Iris pigment epithelial cell (primary cell): ENCODE measurements at places on chromosomes 4 and X.

- DNase-seq, result peak; percentile 22
Observed at GRCh38 chr4:2712261-2712842, 43.8 kb downstream of the TNIP2 start.

GRCh38 chrX:103329991-103330390, at the start of gene TCEAL7:
TSS of gene TCEAL7 (plus strand) at chrX:103330239. CDS start at chrX:103331404, 1,165 bp downstream.
- DNase-seq, result peak; percentile 30

DNA sequence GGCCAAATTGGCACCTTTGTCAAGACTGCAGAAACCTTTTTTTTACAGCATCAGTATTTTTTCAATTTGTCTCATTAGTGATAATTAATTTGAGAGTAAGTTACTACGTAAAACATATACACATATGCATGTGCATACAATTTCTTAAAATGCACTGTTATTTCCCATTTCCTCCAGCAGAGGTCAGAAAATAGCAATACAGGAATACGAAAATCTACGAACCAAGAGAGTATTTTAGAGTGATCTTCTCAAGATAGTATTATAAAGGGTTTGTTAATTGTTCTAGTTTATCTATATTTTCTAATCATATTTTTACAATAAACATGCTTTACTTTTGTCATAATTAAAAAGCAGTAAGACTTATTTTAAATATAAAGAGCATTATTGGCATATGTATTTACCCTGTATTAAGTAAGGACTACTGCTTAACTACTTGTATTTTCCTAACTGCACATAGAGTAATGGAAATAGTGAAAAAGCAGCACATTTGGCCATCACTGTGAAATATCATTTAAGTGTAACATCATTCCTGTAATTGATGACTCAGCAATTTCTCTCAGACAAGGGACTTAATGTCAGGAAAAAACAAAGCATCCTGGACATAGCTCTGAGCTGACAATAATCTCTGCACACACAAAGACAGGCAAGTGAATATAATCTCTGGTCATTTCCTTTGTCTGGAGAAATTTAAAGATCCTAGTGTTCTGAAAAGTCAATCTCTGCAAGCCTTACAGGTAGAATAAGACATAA, 45.6 kb downstream of the MAOB start:
- peak; percentile 29 for DNase-seq

DNA sequence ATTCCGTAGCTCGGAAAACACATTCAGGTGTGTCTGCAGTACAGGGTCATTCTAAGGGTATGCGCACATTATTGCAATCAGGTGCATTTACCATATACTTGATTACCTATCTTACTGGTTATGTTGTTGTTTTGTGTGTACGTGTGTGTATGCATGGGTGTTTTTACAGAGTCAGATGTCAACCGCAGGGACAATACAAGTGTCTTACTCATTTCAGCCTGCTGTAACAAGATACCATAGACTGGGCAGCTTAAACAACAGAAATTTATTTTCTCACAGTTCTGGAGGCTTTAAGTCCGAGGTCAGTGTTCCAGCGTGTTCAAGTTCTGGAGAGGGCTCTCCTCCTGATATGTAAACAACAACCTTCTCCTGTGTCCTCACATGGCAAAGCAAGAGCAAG, 316.7 kb downstream of the DMD start:
- DNase-seq, result no peak

- DNase-seq, result no peak
Observed at GRCh38 chrX:2811271-2811670, 17.5 kb upstream of the GYG2 start.

GRCh38 chr4:80201252-80202151, 4.2 kb downstream of the PRDM8 start:
- DNase-seq, result peak; percentile 18

DNA sequence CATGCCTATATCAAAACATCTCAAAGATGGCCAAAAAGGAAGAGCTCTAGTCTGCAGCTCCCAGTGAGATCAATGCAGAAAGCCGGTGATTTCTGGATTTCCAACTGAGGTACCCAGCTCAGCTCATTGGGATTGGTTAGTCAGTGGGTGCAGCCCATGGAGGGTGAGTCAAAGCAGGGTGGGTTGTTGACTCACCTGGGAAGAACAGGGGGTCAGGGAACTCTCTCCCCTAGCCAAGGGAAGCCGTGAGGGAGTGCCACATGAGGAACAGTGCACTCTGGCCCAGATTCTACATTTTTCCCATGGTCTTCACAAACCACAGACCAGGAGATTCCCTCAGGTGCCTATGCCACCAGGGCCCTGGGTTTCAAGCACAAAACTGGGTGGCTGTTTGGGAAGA, 57.3 kb upstream of the FGF16 start:
- DNase-seq, result no peak

DNA sequence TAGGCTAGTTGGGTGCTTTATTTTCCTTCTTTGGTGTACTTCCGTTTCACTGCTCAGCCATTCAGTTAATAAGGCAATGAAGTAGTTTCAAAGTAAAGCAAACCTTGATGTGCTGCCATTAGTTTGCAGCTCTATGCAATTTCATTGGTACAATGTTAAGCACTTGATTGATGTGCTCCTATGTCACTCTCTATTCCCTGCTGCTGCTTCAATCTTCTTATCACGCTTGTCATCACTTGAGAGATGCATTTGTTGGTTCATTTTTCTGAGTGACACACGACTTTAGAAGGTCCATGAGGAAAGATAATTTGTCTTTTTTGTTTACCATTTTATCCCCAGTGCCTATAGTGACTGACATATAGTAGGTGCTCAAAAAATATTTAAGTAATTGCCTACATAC, 871.0 kb upstream of the PABPC4L start:
- DNase-seq, result no peak
